ENCODE measurements at places on chromosomes 2 and 18.

DNA sequence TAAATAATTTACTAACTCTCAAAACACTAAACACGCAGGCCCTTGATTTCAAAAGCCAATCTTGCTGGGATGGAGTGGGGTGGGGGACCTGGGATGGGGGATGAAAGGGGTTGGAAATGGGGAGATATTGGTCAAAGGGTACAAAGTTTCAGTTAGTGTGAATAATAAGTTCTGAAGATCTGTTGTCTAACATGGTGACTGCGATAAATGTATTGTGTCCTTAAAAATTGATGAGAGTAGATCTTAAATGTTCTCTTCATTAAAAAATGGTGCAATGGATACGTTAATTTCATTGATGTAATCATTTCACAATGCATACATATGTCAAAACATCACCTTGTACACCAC is 505 bp upstream of the ACYP2 start:
- DNase-seq: no peak

DNA sequence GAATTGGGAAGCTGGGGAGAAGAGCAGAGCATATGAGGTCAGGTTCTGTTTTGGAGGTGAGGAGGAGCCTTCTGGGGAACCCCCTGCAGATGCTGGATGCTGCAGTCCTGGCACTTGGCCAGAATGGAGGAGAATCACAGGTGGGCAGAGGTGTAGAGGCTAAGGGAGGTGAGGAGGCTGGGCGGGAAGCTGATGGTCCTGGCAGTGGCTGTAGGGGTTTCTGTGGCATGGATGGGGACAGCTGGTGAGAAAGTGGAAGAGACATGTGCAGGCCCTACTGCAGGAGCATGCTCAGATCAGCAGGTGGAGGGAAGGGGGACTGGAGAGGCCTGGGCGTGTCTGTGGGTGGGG is 101.3 kb downstream of the DYSF start:
- DNase-seq: no peak

GRCh38 chr2:80255918-80256781 is 48.4 kb downstream of the LRRTM1 start:
- no peak for DNase-seq

GRCh38 chr2:200319548-200320337 is 13.2 kb downstream of the SPATS2L start:
- DNase-seq: no peak

DNA sequence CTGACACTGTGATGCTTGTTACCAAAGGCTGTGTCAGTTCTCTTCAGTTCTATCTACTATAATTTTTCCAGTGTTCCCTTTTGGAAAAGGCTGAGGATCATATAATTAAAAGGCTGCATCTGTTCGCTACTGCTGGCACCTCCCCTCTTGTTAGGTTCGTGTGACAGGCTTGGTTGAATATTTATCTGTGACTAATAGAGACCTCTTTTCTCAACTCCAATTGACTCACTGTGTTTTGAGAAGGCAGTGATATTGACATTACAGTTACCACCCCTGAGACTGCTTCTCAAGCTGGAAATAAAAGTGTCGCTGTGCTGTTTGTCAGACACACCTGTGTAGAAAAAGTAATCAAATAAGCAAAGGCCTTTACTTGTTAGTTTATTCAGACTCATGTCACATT is 205.5 kb upstream of the KCNH7 start:
- no peak for DNase-seq

GRCh38 chr18:79772865-79773696 is 24.7 kb upstream of the KCNG2 start:
- DNase-seq: no peak

DNA sequence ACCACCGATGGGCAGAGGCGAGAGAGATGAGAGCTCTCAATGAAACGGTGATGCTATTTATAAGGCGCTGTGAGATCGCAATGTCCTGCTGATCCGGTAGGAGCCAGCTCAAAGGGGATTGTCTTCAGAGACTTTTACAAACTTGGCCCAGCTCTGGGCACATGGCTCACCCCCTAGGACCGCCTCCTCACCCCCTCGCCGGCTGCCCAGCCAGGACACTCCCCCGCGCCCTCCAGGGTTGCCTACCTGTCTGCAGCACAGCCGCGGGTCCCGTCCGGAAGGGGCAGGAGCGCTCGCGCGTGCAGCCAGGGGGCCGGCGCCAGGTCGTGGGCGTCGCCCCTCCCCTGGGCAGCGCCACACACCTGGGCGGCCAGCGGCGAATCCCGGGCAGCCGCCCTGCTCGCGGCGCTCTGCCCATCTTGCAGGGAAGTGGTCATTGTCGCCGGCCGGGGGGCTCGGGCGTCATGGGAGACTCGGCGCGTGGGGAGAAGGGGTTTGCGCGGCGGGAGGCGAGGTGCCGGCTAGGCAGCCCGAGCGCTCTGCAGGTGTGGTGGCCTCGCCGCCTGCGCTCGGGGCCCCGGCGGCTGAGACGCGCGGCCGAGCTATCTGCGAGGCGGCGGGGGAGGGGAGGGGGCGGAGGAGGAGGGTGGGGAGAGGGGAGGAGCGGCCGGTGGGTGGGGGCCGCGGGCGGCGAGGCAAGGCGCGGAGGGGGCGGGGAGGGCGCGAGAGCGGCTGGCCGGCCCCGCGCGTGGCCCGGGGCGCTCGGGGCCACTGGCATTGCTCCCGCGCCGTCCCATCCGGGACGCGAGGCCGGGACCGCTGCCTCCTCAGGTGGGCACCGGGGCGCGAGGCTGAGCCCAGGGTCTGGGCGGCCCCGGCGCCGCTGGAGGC is at the start of gene GRB14:
GRB14 (minus strand) TSS at position 610 of the 891 bp plus-strand sequence; CDS start at position 437, 173 bp downstream.
- no peak for DNase-seq

- no peak for DNase-seq
These were observed 174.2 kb upstream of the OSR1 start for GRCh38 chr2:19532547-19533196.

DNA sequence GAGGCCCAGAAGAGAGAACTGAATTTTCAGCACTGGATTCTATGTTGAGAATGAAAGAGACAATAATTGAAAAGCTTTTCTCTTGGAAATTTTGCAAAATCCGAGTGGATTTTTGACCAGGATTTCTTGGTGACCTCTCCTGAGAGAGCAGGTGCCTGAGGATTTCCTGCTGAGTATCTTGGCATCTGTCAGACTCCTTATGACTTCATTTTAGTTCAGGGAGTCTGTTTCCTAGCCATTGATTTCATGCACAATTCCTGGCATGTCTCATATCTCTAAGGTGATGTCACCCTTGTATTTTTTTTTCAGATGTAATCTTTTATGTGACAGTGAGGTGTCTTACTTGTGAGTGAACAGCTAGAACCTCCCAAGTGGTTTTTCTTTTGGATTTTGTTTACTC is 195.9 kb downstream of the NEDD4L start:
- DNase-seq: no peak

GRCh38 chr18:582465-582864 is 2.3 kb downstream of the CETN1 start:
- DNase-seq: no peak

- DNase-seq: no peak
These were observed 277.1 kb upstream of the CCDC68 start for GRCh38 chr18:55236150-55236931.

DNA sequence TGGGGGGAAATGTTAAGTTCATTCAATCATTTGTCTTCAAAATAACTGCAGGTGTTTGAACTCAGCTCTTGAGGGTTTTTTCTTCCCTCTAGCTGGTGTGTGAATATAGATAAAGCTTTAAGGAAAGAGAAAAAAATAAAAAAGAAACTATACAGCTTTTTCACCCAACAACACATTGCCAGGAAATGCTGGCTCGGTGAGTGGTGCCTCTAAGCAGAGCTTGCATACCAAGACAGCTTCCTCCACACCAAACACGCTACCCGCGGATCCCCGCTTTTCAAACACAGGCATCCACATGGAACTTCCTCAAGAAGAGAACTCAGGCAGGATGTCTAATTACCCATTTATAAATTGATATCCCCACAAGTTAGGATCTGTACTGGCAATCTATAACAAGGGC is 69.8 kb upstream of the TANK start:
- DNase-seq: peak; percentile 5

GRCh38 chr18:74375999-74376398 is 60.4 kb downstream of the C18orf63 start:
- no peak for DNase-seq

- no peak for DNase-seq
These were observed 116.0 kb downstream of the ALPK2 start for GRCh38 chr18:58512648-58513588.

- no peak for DNase-seq
These were observed 421.0 kb downstream of the TXNL1 start for GRCh38 chr18:56217406-56217805.

GRCh38 chr2:152566728-152567069 is 150.6 kb downstream of the PRPF40A start:
- no peak for DNase-seq

- no peak for DNase-seq
These were observed 13.2 kb upstream of the COL5A2 start for GRCh38 chr2:189192766-189193165.

- DNase-seq: no peak
These were observed 130.6 kb downstream of the SPOPL start for GRCh38 chr2:138632066-138632620.

DNA sequence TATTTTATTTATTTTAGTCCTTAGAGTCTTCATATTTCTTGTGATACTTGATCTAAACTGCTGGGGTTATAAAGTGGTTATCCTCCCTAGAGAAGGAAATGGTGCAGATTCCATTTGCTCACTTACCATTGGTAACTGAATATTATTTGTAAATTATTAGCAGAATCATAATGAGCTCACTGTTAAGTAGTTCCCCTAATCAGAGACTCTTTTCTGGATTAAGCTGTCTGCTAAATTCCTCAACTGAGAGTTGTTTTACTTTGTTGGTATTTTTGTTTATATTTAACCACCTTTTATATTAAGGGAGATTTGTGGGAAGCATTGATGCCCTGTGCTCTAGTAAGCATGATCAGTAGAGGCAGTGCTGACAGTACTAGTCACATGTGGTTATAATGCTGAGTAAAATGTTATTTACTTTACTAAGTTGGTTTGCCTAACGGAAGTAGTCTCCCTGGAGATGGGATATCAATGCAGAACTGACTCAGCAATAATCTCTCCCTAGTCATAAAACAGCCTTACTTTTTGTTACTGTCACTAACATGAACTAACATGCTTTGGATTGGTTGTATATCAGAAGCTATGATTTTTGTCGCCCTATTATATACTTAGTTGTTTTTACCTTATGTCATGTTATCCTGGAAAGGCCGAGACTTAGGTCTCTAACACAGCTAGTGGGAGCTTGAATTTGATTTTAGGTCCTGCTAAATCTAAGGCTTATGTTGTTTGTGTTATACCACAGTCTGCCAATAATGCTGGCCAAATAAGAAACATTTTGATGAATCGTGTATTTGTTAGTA is 166.7 kb downstream of the MCFD2 start:
- DNase-seq: no peak

DNA sequence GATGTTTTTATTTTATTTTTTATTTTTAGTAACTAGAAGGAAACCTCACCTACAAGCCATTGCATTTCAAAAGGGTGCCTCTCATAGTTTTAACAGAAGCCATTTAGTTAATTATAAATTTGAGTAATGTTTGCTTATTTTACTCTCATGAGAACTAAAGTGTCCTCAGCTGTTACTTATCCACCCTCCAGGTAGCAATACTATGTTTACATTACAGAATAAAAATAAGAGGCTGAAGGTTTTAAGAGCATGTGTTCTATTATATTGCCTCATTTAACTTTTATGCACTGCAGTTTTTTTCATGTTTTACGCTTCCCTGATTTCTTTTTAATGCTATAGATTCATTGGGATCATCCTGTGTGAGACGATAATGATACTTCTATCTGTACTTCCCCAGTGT is 235.5 kb downstream of the THSD7B start:
- DNase-seq: no peak

- no peak for DNase-seq
These were observed 143.2 kb upstream of the CCDC68 start for GRCh38 chr18:55102501-55102900.

- no peak for DNase-seq
These were observed 140.0 kb downstream of the MEIS1 start for GRCh38 chr2:66574701-66575624.
